M059J (cell line): ENCODE measurements at places on chromosomes 11 and 22. TPM values are rescaled to one million over a fixed set of nuclear protein-coding genes. Genes with fewer than 3 reads are reported as not detected.
A peak's percentile ranks its signal among the peaks of the same experiment; 100 is the strongest.

DNA sequence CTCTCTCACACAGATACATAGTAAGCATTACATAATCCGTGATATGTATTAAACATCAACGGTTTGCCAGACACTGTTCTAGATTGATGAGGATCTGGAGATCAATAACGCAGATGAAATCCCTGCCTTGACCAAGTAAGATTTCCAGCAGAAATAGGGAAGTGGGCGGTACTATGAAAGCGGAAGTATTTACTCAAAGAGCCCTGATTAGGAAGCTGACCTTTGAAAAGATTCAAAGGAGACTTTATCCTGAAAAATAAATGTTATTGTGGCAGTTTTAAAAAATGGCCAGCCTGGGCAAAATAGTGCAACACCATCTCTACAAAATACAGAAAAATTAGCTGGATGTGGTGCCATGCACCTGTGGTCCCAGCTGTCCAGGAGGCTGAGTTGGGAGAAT lies 26.8 kb downstream of the GAB2 start:
- no peak for DNase-seq

DNA sequence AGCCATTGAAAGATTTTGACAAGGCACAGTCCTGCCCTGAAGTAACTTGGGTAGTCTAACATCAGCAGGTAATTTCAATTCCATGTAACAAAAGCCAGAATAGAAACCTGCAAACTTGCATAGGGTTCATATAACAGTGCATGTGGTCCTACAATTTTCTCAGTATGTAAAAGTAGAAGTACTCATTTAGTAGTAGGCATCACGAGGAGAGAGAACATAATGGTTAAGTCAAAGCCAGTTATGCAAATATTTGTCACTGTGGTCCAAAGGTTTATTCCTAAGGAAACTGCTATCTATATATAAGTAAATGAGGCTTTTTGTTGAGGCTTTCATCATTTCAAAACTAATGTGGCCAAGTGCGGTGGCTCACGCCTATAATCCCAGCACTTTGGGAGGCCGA lies 10.1 kb downstream of the ATP5MG start:
- no peak for DNase-seq

- peak; percentile 30 for DNase-seq
These were observed 80.8 kb downstream of the GRK3 start for GRCh38 chr22:25645266-25645665.

GRCh38 chr11:28962502-28962901 lies 854.3 kb downstream of the METTL15 start:
- no peak for DNase-seq

GRCh38 chr22:36733271-36733670 lies 29.7 kb upstream of the CACNG2 start:
- no peak for DNase-seq

DNA sequence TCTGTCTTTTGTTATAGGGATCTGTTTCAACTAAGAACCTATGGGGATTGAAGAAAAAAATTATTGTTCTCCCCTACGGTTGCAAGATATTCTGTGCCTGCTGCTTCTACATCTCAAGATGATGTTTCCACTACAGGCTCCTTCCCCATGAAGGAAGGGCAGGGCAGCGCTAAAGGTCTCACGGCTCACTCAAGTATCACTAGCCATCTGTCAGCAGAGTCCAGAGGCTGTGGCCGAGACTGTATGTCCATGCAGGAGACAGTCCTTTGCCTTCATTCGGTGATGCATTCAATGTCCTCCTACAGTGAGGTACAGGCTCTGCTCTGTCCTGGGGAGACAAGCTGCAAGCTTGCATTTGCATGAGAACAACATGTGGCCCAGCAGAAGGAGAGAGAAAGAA lies 518.0 kb downstream of the OPCML start:
- DNase-seq, result no peak

DNA sequence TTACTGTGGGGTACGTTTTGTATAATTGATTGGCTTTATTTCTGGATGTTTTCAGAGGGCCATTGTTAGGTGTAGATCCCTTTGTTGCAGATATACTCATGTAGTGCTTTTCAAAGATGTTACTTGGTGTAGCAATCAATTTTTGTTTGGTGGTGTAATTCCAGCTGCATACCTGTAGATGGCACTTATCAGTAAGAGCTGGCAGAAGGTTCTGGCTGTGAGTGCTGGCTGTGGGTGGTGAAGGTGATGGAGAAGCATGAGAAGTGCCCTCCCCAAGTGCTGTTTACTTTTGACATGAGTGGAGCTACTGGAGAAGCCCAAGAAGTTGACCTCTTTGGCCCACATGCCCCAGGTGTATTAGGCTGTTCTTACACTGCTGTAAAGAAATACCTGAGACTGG lies 1074.9 kb downstream of the FAM181B start:
- DNase-seq, result no peak

GRCh38 chr11:33574331-33574730 lies 126.3 kb downstream of the C11orf91 start:
- no peak for DNase-seq

DNA sequence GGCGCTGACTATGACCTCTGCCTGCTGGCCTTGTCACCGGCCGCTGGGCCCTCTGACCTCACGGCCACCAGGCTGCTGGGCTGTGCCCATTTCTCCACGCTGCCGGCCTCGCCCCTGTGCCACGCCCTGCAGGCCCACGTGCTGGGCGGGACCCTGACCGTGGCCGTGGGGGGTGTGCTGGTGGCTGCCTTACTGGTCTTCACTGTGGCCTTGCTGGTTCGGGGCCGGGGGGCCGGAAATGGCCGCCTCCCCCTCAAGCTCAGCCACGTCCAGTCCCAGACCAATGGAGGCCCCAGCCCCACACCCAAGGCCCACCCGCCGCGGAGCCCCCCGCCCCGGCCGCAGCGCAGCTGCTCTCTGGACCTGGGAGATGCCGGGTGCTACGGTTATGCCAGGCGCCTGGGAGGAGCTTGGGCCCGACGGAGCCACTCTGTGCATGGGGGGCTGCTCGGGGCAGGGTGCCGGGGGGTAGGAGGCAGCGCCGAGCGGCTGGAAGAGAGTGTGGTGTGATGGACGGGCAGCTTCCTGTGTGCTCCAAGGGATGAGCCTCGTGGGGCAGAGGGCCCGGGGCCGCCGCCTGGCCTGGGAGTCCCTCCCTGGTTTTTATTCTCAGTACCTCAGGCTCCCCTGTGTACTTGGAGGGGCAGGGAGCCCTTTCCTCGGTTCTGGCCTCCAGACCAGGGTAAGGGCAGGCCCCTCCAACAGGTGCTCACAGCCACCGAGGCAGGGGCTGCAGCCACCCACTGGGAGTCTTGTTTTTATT lies 3.0 kb downstream of the LRFN4 start:
- DNase-seq, result no peak

DNA sequence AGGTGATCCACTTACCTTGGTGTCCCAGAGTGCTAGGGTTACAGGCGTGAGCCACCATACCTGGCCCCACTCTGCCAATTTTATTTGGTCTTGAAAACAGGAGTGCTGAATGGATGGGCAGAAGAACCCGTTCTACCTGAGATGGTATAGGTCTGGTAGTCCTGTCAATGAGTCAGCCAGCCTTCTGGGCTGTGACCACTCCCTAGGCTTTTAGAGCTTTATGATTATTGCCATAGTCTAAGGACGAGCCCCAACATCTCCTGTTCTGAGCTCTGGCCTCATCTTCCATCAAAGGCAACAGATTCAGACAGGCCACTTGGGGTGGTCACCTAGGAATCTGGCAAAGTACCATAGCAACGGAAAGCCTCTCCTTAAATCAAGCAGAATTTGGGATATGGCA lies 11.5 kb downstream of the ZDHHC5 start:
- no peak for DNase-seq

Gene POU2AF3
- total RNA-seq, result not detected in 2 replicates

Gene TESMIN
- total RNA-seq, result 5.5 and 12.8 TPM in 2 replicates
